ENCODE measurements at places on chromosomes 5 and 9. TPM values are rescaled to one million over a fixed set of nuclear protein-coding genes. Genes with fewer than 3 reads are reported as not detected.

The PELO gene
- 10.1 TPM for total RNA-seq

The SLC44A1 gene
- 75.9 TPM for total RNA-seq

The TRIM36 gene
- total RNA-seq, result 30.8 TPM

The SARDH gene
- total RNA-seq, result 1.1 TPM

The IL3 gene
- not detected for total RNA-seq

The PGM5 gene
- 94.9 TPM for total RNA-seq

The POU5F2 gene
- total RNA-seq, result 7.8 TPM

DNA sequence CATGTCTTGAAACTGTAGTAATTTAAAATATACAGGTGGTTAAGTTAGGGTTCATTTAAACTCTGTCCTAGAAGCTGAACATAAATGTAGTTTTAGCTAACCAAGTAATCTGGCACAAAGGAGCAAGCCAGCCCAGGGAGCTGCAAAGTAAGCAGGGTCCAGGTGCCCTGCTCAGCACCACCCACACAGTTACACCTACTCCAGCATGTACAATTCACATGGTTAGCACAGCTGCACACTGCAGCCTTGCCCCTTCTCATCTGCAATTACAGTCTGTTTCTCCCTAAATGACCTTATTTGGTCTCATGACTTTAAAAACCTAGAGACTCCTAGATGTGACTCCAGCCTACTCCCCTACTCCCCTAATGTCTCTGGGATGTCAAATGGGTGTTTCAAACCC lies 128.4 kb downstream of the EPB41L4A start:
- no peak overlapping the region for H3K4me3 ChIP-seq
- no peaks in the 10 kb centered on the region for H3K36me3 ChIP-seq
- no peak overlapping the region for H3K27ac ChIP-seq
- DNase-seq, result no peak
- no peaks in the 10 kb centered on the region for H3K4me1 ChIP-seq
- no peaks in the 10 kb centered on the region for H3K27me3 ChIP-seq

- DNase-seq, result no peak
- no peaks in the 10 kb centered on the region for H3K36me3 ChIP-seq
- H3K27ac ChIP-seq, result no peak overlapping the region
These were observed 395.6 kb upstream of the TLE4 start for GRCh38 chr9:79176014-79176697.

Measured in transverse colon (tissue), 4 donors.